ENCODE measurements at places on chromosomes 5 and 9. TPM values are rescaled to one million over a fixed set of nuclear protein-coding genes. Genes with fewer than 3 reads are reported as not detected.

- H3K4me3 ChIP-seq = no peak overlapping the region
- H3K27me3 ChIP-seq = no peaks in the 10 kb centered on the region
- H3K27ac ChIP-seq = no peak overlapping the region
- H3K4me1 ChIP-seq = peaks cover 15% of the 10 kb centered on the region
Observed at GRCh38 chr5:139284295-139284694, 9.2 kb upstream of the MATR3 start.

- no peak overlapping the region for H3K4me3 ChIP-seq
- peaks cover 37% of the 10 kb centered on the region for H3K4me1 ChIP-seq
- H3K36me3 ChIP-seq = no peaks in the 10 kb centered on the region
- DNase-seq = no peak
Observed at GRCh38 chr5:112958093-112959088, 18.2 kb upstream of the DCP2 start.

DNA sequence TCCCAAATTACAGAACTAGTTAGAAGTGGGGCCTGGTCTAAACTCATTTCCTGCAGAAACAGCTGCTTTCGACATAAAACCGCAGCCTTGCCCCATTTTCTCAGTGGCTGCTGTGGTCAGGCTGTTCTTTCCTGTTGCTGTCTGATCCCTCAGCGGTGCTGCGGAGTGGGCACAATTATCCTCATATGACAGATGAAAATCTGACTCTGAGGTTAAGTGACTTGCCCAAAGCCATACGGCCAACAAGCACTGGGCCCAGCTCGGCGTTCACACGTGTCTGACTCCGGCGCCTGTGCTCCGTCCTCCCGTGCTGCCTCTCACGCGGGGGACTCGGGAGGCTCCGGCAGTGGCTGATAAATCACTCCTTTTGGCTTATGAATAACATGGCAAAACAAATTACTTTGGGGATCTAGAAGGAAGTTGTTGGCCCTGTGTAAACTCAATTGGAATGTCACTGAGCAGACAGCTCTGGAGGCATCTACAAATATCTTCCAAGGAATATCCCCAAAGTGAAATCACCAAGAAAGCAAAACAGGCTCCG lies 142.6 kb upstream of the LMX1B start:
- H3K4me1 ChIP-seq = peaks cover 47% of the 10 kb centered on the region
- peak overlapping the region; percentile 89 for H3K27ac ChIP-seq
- H3K36me3 ChIP-seq = peaks cover 13% of the 10 kb centered on the region
- H3K4me3 ChIP-seq = peak overlapping the region; percentile 58

DNA sequence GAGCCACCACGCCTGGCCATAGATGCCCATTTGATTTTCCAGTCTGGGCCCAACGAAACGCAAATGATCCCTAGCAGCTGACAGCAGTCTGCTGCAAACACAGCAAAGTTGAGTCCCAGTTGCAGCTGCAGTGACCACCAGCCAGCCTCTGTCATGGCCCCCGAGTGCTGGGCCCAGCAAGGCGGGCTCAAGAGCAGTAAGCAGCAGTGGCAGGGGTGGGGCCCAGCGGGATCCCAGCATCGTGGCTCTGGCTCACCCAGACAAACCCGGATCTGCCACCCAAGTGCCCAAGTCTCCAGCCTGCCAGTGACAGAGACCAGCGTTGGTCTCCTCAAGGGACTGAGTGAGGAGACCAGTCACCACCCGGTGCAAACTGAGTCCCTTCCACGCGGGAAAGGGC lies 6.9 kb upstream of the LTC4S start:
- H3K4me3 ChIP-seq = no peak overlapping the region
- no peak for DNase-seq
- H3K36me3 ChIP-seq = no peaks in the 10 kb centered on the region
- H3K27ac ChIP-seq = no peak overlapping the region
- no peaks in the 10 kb centered on the region for H3K27me3 ChIP-seq

- no peaks in the 10 kb centered on the region for H3K36me3 ChIP-seq
- DNase-seq = no peak
- no peak overlapping the region for H3K27ac ChIP-seq
- no peak overlapping the region for H3K4me3 ChIP-seq
Observed at GRCh38 chr5:103539376-103540330, 22.9 kb downstream of the NUDT12 start.

- no peak overlapping the region for H3K4me3 ChIP-seq
- peaks cover 16% of the 10 kb centered on the region for H3K27me3 ChIP-seq
- no peak overlapping the region for H3K27ac ChIP-seq
Observed at GRCh38 chr9:91914404-91914803, 35.6 kb downstream of the ROR2 start.

GRCh38 chr5:108681079-108681921 lies 66.4 kb upstream of the FER start:
- H3K27ac ChIP-seq = no peak overlapping the region
- no peak overlapping the region for H3K4me3 ChIP-seq
- no peaks in the 10 kb centered on the region for H3K4me1 ChIP-seq
- no peaks in the 10 kb centered on the region for H3K36me3 ChIP-seq
- H3K27me3 ChIP-seq = peaks cover 15% of the 10 kb centered on the region

The NKD2 gene
- total RNA-seq = 3.2 TPM

DNA sequence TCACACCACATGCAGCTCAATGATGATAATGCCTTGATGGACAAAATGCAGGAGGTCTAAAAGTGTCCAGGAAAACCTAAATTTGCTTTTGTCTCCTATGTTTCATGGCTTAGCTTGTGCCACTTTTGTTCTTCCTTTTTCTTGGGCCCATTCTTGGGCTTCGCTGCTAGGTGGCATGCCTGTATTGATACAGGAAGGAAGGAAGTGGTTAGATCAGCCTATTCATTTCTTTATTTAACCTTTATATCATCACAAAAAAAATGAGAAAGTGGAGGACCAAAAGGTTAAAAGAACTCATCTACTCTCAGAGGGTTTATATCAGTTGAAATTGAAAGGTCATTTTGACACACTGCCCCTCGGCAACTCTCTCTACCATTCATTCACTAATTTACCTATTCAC lies 260.2 kb downstream of the ARHGAP26 start:
- peaks cover 31% of the 10 kb centered on the region for H3K36me3 ChIP-seq
- DNase-seq = no peak
- H3K27ac ChIP-seq = no peak overlapping the region
- peaks cover 2% of the 10 kb centered on the region for H3K27me3 ChIP-seq
- H3K4me1 ChIP-seq = peaks cover 63% of the 10 kb centered on the region

DNA sequence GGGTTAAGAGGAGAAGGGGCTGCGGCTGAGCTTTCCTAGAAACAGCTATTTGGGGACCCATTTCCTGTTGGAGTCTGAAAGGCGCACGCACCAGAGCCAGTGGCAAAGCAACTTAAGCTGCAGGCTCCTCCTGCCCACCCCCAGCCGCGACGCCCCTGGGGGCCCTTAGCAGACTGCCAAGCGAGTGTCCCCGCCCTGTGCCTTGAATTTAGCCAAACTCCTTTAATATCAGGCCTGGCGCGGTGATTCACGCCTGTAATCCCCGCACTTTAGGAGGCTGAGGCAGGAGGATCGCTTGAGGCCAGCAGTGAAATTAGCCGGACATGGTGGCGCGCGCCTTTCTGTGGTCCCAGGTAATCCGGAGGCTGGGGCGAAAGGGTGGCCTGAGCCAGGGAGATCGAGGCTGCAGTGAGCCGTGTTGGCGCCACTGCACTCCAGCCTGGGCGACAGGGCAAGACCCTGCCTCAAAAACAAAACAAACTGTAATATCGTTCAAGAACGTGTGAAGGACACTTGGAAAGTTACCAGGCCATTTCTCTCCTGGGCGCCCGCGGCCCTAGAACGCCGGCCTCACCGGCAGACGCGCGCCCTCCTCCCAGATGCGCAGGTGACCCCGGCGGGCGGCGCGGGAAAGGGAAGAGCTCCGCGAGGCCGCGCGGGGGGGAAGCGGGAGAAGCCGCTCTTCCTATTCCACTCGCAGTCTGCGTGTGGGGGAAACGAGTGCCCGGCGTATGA lies 1.0 kb upstream of the F2R start:
- H3K27me3 ChIP-seq = peaks cover 19% of the 10 kb centered on the region
- H3K4me1 ChIP-seq = peaks cover 46% of the 10 kb centered on the region
- H3K36me3 ChIP-seq = peaks cover 8% of the 10 kb centered on the region
- peak overlapping the region; percentile 34 for H3K27ac ChIP-seq
- no peak for DNase-seq

- H3K36me3 ChIP-seq = no peaks in the 10 kb centered on the region
- no peaks in the 10 kb centered on the region for H3K27me3 ChIP-seq
Observed at GRCh38 chr9:135180586-135180985, 93.1 kb downstream of the OLFM1 start.

DNA sequence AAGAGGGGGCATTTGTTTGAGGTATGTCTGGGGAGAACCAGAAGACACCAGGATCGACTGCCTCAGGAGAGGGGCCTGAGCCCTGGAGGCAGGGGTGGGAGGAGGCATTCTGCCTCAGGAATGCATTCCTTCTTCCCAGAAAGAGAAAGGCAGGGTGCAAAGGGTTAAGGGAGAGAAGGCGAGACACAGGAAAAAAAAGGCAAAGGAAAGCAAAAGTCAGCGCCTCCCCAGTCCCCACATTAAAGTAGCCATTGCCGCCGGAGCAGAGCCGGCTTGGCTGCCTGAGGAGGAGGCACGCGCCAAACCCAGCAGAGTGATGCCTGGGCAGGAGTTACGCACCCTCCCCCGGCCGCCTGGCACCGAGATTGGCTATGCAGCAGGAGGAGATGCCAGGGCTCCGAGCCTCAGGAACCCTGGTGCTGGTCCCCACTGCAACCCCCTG lies 123.8 kb upstream of the PHYKPL start:
- H3K4me1 ChIP-seq = no peaks in the 10 kb centered on the region
- peaks cover 5% of the 10 kb centered on the region for H3K27me3 ChIP-seq
- no peak for DNase-seq

DNA sequence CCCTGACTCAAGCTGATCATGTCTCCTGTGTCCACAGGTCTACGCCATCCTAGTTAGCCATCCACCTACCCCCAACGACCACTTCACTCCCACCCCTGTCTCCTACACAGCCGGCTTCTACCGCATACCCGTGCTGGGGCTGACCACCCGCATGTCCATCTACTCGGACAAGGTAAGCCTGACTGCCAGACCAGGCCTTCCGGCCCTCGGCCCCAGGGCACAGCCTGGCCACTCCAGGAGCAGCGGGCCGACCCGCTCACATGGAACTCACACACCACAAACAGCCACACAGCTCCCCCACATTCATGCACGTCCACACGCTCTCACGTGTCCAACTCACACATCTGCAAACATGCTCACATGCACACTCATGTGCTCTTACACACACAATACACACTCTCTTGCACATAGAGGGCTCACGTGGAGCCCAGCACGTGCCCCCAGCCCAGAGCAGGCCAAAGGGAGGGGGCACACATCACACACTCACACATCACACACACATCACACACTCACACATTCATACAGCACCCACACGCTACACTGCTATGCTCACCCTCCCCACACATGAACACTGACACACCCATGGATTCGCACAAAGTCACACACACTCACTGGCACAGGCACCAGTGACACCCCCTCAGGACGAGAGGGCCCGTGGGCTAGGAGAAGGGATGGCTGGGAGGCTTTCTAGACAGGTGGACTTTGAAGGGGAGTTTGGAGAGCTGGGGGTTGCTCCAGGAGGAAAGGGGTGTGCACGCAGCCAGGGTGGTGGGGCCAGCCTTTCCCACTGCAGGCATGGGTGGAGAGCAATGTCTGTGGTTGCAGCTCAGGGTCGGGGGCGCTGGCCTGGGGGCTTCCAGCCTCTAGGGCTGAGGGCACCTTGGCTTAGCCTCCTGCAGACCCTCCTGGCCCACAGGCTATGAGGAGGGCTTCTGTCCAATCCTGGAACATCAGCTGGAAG lies 3.3 kb downstream of the GRIN1 start:
- peak overlapping the region; percentile 5 for H3K27ac ChIP-seq

The MEF2C gene
- total RNA-seq = 0.47 TPM

GRCh38 chr9:134648701-134649530 lies 7.3 kb downstream of the COL5A1 start:
- H3K27ac ChIP-seq = no peak overlapping the region
- no peak for DNase-seq
- no peaks in the 10 kb centered on the region for H3K27me3 ChIP-seq

GRCh38 chr5:58582019-58582802 lies 664 bp upstream of the RAB3C start:
- DNase-seq = no peak
- peak overlapping the region; percentile 69 for H3K4me3 ChIP-seq
- no peaks in the 10 kb centered on the region for H3K36me3 ChIP-seq
- peaks cover 12% of the 10 kb centered on the region for H3K4me1 ChIP-seq

The EQTN gene
- not detected for total RNA-seq

The TLE1 gene
- 0.12 TPM for total RNA-seq

DNA sequence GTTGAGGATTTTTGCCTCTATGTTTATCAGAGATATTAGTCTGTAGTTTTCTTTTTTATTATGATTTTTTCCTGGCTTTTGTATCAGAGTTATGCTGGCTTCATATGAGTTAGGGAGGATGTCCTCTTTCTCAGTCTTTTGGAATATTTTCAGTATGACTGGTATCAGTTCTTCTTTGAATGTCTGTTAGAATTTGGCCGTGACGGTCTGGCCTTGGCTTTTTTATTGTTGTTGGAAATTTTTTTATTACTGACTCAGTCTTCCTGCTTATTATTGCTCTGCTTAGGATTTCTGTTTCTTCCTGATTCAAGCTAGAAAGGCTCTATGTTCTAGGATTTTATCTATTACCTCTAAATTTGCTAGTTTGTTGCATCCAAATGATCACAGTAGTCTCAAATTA lies 421.9 kb downstream of the CDH10 start:
- H3K36me3 ChIP-seq = no peaks in the 10 kb centered on the region
- no peaks in the 10 kb centered on the region for H3K4me1 ChIP-seq
- no peaks in the 10 kb centered on the region for H3K27me3 ChIP-seq
- no peak overlapping the region for H3K27ac ChIP-seq
- H3K4me3 ChIP-seq = no peak overlapping the region

The ENTPD2 gene
- total RNA-seq = not detected
